ENCODE measurements at places on chromosomes 3 and 15.

GRCh38 chr3:56107157-56107556, 361.1 kb downstream of the ERC2 start:
- DNase-seq, result no peak

DNA sequence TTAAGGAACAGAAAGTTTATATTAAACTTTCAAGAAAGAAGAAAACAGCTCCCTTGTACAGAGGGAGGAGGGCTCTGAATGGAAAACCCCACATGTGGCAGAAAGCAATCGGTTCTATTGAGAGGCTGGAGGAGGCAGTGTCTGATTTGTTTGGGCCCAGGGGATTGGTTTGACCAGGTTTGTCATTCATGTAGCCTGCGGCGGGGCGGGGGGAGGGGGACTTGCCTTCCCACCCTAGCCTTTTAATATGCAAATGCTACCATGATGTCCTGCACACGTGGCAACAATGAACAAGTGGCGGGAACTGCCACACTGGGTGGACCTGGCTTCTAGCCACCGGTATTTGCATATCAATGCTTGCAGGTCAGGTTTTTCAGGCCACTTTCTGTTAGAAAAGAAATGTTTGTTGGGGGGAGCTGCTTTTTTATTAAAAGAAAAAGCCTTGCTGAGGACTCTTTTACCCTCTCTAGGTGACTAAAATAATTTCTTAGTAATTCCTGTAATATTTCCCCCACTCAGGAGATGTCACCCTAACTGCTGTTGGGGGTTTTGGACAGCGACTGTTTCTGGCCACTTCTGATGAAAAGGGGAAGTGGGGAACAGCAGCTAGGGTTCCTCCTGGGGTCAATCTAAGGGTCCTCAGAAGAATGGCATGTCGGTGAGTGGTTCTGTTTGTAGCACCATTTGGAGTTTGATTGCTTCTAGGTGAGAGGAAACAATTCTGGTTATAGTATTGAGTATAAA, 691.2 kb downstream of the TBL1XR1 start:
- DNase-seq, result no peak

DNA sequence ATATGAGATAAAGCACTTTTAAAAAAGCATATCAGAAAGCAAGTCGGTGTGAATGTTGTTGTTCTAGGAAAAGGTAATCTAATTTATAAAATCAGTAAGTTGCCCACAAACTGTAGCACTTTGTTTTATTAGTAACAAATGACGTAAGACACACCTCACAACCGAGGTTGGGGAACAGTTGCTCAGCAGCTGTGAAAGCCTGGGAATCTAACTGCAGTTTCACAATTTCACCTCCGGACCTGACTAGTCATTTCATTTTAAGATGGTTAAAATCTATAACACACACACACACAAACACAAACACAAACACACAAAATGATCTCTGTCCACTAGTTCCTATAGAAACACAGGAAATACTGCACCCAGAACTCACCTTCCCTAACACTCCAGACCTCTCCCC, 406.7 kb upstream of the NR2F2 start:
- DNase-seq, result no peak

DNA sequence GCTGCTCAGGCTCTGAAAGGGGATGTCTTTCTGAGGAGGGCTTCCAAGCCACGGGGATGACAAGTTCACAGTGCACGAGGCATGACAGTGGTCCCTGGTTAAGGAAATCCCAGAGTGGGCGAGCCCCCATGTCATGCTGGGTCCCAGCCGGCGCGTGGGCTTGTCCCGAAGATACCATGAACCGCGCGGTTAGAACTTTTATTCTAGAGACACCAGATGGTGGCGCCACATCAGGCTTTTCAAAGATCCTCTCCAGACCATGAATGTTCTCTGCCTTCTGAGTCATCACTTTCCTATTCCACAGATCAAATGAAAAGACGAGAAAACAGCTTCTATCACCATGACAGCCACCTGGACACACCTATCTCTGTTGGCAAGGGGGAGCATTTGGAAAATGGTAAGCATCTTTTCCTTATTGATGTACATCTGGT, 227.8 kb upstream of the LYSMD4 start:
- DNase-seq, result peak; percentile 43

- DNase-seq, result no peak
Observed at GRCh38 chr15:57321973-57322601, 54.2 kb upstream of the CGNL1 start.

DNA sequence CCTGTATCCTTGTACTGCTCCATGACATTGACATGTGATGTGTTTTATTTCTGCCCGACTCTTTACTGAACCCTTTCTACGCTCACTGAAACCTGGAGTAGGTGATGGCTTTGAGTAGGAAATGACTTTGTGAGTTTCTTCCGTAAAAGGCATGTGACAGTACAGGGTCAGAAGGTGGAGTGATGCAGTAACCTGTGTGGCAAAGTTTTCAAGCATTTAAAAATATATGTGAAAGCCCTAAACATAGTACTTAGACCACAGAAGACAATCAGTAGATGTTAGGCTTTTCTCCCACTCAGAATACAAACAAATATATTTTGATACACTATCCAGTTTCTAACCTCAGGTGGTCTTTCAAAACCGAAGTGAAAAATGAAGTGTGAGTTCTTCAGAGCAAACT, 31.3 kb upstream of the SACM1L start:
- DNase-seq, result no peak

- no peak for DNase-seq
Observed at GRCh38 chr3:191373327-191373726, 43.0 kb upstream of the UTS2B start.

GRCh38 chr15:75725006-75725718, 12.5 kb upstream of the CSPG4 start:
- DNase-seq, result no peak

- DNase-seq, result no peak
Observed at GRCh38 chr3:187924651-187925050, 179.4 kb upstream of the BCL6 start.

DNA sequence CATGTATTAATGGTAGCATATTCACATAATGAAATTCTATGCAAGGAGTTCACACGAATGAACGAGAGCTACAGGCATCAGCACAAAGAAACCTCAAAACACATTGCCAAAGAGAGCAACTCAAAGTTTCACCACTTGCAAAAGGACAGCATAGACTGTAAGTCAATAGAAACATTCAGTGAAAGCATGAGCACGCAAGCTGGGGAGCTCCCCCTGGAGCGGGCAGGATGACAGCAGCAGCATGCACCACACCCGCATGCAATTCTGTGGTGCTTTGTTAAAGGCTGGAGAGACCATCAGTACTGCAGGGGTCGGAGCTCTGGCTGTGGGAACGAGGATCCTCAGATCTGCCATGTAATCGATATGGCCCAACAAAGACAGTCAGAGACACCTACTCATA, 18.7 kb downstream of the OCA2 start:
- no peak for DNase-seq

- no peak for DNase-seq
Observed at GRCh38 chr3:26068890-26069289, 279.0 kb downstream of the OXSM start.

GRCh38 chr15:38514601-38515000, 50.0 kb downstream of the RASGRP1 start:
- no peak for DNase-seq

DNA sequence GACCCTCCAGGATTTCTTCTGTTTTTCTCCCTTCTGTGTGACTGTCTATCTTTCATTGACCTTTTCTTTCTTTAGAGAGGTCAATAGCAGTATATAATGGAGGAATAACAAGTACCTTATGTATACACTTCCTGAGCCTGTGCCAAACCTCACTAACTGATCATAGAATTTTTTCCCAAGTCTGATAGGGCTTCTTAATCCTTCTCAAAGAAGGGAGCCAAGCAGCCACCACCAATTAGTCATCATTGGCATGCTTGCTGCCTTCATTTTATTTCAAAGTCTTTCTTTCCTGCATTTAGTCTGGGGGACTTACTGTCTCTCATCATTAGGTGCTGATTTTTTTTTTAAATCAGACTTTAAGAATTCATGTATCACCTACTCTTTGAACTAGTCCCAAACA, 327.0 kb downstream of the FEZF2 start:
- no peak for DNase-seq

- no peak for DNase-seq
Observed at GRCh38 chr3:115498421-115498820, 124.9 kb upstream of the GAP43 start.

- peak; percentile 40 for DNase-seq
Observed at GRCh38 chr15:78195735-78196201, 38.6 kb downstream of the ACSBG1 start.

DNA sequence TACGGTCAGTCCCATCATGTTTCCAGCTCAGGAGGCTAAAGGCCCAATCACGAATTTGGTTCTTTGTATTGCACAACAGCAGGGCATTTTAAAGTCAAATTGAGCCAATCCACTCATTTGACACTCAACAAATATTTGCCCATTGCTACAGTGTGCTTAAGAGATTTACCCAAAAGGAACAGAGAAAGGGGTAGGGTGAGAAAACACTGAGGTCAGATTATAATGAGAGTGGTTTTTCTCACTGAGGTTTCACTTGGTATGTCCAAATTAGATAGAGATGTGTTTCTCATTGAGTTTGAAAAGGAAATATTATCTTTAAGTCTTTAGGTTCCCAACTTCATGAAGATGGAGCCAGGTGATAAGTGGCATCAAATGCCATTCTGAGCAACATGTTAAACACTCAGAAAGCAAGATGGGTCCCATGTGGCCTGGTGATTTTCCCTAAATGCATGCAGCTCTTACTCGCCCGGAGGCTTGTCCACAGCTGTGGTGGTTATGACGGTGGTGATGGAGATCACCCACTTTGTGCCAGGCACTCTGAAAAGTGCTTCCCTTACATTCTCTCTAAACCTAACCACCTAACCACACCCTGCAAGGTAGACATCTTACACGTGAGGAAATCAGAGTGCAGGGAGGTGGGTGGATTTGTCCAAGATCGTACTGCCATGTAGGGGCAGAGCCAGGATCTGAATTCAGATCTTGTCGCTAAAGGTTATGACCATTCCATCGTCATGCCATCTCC, 31.2 kb upstream of the USP3 start:
- peak; percentile 40 for DNase-seq

GRCh38 chr15:64046421-64047153, at the start of gene DAPK2:
DAPK2 (minus strand) TSS chr15:64046485; CDS start chr15:64040261, 6,224 bp downstream.
- peak; percentile 42 for DNase-seq

DNA sequence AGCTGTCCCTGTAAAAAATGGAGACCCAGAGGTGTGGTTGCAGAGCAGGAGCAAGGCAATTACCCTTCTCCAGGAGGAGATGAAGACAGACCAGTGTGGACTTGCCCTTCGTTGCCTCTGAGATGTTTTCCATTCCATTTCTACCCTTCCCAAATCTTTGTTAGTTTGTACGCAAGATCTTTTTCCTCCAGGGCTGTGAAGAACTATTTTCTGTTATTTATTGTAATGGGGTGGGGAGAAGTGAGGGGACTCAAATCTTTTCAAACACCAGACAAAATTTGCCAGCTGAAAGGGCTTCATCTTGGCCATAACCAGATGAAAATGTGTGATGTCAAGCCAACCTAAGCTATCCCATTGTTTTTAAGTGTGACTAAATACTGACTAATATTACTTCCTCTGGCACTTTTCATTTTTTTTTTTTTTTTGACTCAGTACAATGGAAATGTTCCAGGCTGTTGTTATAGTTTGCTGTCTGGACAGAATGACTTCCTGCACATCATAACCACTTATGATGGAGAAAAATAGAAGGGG, 271.3 kb upstream of the TPRG1 start:
- DNase-seq, result no peak

DNA sequence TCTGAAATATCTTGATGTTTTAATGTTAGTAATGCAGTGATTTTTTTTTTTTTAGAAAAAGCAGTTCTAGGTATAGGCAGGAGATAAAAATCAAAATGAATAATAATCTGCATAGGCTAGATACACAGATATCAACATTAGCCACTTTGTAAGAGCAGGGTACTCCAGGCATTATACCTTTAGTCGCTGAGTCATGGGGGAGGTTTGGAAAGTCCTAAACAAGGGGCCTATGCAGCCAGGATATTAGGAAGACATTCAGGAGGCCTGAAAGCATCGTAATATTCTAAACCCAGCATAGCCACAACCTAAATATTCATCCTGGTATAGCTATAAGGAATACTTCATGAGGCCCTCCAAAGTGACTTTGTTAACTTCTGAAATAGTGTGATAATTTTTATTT, 258.1 kb upstream of the NECTIN3 start:
- DNase-seq, result no peak

DNA sequence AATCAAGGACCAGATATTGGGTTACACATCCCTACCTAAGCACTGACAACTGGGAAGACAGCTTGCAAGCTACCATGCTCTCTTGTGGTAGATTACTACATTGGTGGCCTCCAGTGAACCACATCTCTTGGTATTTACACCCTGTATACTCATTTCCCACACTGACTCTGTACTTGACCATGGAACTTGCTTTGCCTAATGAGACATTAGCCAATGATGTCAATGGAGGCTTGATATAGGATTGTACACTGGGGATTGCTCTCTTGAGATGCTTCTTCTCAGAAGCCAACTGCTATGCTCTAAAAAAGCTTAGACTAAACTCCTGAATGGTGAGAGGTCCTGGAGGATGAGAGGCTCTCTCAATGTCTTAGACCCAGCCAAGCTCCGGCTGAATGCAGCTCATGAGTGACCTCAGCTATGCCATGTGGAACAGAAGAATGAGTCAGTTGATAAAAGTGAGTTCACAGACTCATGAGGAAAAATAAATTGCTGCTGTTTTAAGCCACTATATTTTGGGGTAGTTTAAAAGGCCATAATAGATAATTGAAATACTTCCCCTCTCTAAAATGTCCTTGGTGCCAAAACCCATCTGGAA, 61.5 kb upstream of the GALNT15 start:
- DNase-seq, result no peak

DNA sequence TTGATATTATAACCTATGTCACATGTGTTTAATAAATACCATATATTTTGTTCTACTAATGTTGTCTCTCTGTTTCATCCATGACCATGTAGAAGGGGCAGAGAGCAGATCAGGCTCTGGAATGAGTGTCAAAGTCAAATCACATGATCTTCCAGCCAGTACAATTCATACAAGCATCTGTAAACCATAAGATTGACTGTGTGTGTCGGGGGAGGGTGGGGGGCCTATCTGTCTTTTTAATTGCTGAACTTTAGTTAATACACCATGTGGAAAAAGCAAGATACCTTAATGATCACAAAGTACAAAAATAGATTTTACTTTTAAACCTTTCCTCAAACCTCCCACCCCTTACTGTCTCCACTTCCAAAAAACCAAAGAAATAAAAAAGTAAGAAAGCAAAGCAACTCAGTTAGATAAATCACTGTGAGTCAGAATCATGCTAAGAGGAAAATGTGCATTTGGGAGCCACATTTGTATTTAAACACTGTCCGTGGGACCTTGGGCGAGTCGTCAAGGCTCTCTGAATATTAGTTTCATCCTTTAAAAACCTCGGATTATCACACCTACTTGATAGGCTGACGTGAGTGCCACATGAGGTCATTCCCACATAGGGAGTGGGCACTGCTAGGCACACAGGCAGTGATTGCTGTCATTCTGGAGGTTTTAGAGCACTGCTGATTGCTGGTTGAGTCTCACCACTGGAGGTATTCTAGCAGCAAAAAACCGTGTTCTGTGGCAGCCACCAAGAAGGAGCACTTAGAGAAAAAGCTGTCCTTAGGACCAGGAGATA, 21.0 kb upstream of the POLR2M start:
- DNase-seq, result no peak

- no peak for DNase-seq
Observed at GRCh38 chr3:140242818-140243276, 307.9 kb downstream of the CLSTN2 start.

- no peak for DNase-seq
Observed at GRCh38 chr15:34347951-34348638, 5.0 kb downstream of the NUTM1 start.

GRCh38 chr15:50046159-50046558, 72.9 kb downstream of the ATP8B4 start:
- DNase-seq, result no peak

Measured in stimulated activated CD4-positive, alpha-beta T cell treated with anti-CD3 and anti-CD28 coated beads, Interleukin-1b, Interleukin-23, amount 100 ng/mL, for 48 hours (primary cell).